Heart left ventricle (tissue), 16 donors: ENCODE measurements at places on chromosomes 5 and 9. TPM values are rescaled to one million over a fixed set of nuclear protein-coding genes. Genes with fewer than 3 reads are reported as not detected.

The AHRR gene
- total RNA-seq, result 0.69 TPM

The LCN12 gene
- total RNA-seq, result 2.3 TPM

The FOXI1 gene
- total RNA-seq, result not detected

The MLANA gene
- not detected for total RNA-seq

The GAS1 gene
- total RNA-seq, result 5.7 TPM

The PROB1 gene
- 34.7 TPM for total RNA-seq

The KIF3A gene
- 5.8 TPM for total RNA-seq

The BARHL1 gene
- not detected for total RNA-seq

The GADD45G gene
- total RNA-seq, result 13.2 TPM

The DND1 gene
- 0.75 TPM for total RNA-seq

The BTNL3 gene
- total RNA-seq, result not detected

The F2RL2 gene
- 1.7 TPM for total RNA-seq

The CNTFR gene
- total RNA-seq, result 0.57 TPM

The FGF1 gene
- 68.9 TPM for total RNA-seq

The MUSK gene
- total RNA-seq, result 6.0 TPM

The STKLD1 gene
- total RNA-seq, result 0.44 TPM

The FAM120A gene
- total RNA-seq, result 102 TPM

The CREBRF gene
- 47.7 TPM for total RNA-seq

The C9orf78 gene
- total RNA-seq, result 29.5 TPM

The CCNJL gene
- total RNA-seq, result 7.2 TPM

The ECSCR gene
- total RNA-seq, result 26.0 TPM

The MARVELD2 gene
- total RNA-seq, result 1.5 TPM
